PC-3 (cell line): ENCODE measurements at places on chromosomes 5 and 9. TPM values are rescaled to one million over a fixed set of nuclear protein-coding genes. Genes with fewer than 3 reads are reported as not detected.

Gene GNG10
- 27.1 and 50.7 TPM in 2 replicates for total RNA-seq

Gene PCSK5
- not detected in 2 replicates for total RNA-seq

DNA sequence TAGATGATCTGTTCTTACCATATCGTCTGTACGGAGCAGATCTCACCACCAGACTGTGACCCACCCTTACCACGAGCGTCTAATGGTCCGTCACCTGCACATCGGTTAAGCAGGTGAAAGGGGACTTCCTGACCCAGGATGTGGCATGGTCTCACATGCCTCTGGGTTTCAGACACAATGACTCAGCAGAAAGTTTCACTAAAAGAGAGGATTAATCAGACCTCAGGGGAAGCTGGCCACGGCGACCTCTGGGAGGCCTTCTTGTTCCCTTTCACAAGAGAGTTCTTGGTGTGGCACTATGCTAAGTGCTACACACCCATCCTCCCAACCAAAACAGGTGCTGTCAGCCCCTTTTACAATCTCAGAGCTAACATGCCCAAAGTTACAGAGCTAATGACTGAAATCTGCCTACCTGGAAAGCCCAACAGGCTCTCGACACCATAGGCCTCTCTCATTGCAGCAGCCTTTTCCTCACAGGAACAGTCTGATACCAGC lies 41.6 kb downstream of the ADAMTS12 start:
- peak; percentile 90 for DNase-seq
- H3K4me1 ChIP-seq, result peaks cover 24% of the 10 kb centered on the region
- no peaks in the 10 kb centered on the region for H3K36me3 ChIP-seq
- H3K27ac ChIP-seq, result peak overlapping the region; percentile 79
- H3K4me3 ChIP-seq, result 0 out of 2 replicates have a peak overlapping the region, but pooled peaks have one; percentile 1
- no peaks in the 10 kb centered on the region for H3K27me3 ChIP-seq

GRCh38 chr5:103804711-103805110 lies 242.1 kb upstream of the NUDT12 start:
- H3K4me1 ChIP-seq, result peaks cover 6% of the 10 kb centered on the region
- no peak overlapping the region for H3K4me3 ChIP-seq
- H3K27me3 ChIP-seq, result no peaks in the 10 kb centered on the region
- H3K36me3 ChIP-seq, result no peaks in the 10 kb centered on the region
- H3K27ac ChIP-seq, result no peak overlapping the region

Gene PCDHAC1
- total RNA-seq, result 4.8 and 6.2 TPM in 2 replicates

Gene PCDHB11
- 0.40 and 0.69 TPM in 2 replicates for total RNA-seq

GRCh38 chr5:10856683-10857337 lies 95.8 kb upstream of the DAP start:
- peaks cover 33% of the 10 kb centered on the region for H3K4me1 ChIP-seq
- peak; percentile 62 for DNase-seq
- no peaks in the 10 kb centered on the region for H3K27me3 ChIP-seq
- H3K27ac ChIP-seq, result no peak overlapping the region
- peak overlapping the region; percentile 40; the same call in 1 of the 2 replicates for H3K4me3 ChIP-seq

GRCh38 chr5:132262882-132263547 lies 5.5 kb downstream of the PDLIM4 start:
- H3K4me1 ChIP-seq, result peaks cover 74% of the 10 kb centered on the region
- no peak overlapping the region for H3K4me3 ChIP-seq
- peak overlapping the region; percentile 84 for H3K27ac ChIP-seq
- no peaks in the 10 kb centered on the region for H3K27me3 ChIP-seq

Gene PCDHA9
- total RNA-seq, result 0.22 and 0.35 TPM in 2 replicates

DNA sequence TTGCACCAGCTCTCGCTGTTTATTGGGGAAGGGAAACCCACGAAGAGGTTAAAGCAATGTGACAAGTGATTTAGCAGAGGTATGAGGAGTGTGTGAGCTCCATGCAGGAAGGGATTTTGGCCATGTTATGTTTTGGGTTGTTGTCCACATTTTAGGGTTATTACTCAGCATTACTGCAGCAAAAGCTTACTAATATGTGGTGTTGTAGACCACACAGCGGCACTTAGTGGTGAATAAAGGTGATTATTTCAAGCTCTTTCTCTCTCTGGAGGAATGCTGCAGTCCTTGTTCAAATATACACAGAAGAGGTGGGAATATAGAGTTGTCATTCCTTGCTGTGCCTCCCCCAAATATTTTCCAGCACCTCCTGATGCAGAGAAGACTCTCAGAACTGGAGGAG lies 29.7 kb upstream of the AKNA start:
- H3K27ac ChIP-seq, result no peak overlapping the region
- H3K4me1 ChIP-seq, result peaks cover 3% of the 10 kb centered on the region; the same call in 1 of the 2 replicates
- H3K36me3 ChIP-seq, result no peaks in the 10 kb centered on the region
- no peaks in the 10 kb centered on the region for H3K27me3 ChIP-seq

DNA sequence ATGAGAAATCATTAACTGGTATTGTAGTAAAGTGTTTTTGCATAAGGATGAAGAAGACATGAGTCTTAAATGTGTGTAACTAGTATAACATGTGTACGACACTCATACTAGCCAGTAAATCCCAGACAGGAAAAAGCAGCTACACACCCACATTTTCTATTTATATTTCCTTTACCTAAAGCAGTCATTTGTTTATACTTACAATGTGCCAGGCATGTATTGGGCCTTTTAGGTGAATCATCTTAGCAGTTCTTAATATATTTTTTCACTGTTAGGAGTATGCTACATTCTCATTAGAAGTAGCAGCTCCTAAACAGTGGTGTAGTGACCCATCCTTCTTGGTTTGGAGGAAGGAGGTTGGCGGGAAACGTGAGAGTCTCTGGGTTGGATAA lies 55.8 kb upstream of the TMC1 start:
- peaks cover 11% of the 10 kb centered on the region; the same call in 1 of the 2 replicates for H3K4me1 ChIP-seq
- no peaks in the 10 kb centered on the region for H3K27me3 ChIP-seq
- no peak for DNase-seq
- H3K4me3 ChIP-seq, result no peak overlapping the region
- no peak overlapping the region for H3K27ac ChIP-seq
- no peaks in the 10 kb centered on the region for H3K36me3 ChIP-seq

- peaks cover 7% of the 10 kb centered on the region; the same call in 1 of the 2 replicates for H3K4me1 ChIP-seq
- peak within 1 kb of the TSS; percentile 87 for H3K4me3 ChIP-seq
- DNase-seq, result peak; percentile 19
- no peaks in the 10 kb centered on the region for H3K36me3 ChIP-seq
- H3K27ac ChIP-seq, result no peak within 1 kb of the TSS
Measured at GRCh38 chr9:95516734-95517558, at the start of gene PTCH1. PTCH1 (minus strand) TSS chr9:95516971.

- H3K27ac ChIP-seq, result no peak overlapping the region
- DNase-seq, result no peak
- no peak overlapping the region for H3K4me3 ChIP-seq
Measured at GRCh38 chr5:14488709-14489108, 92.9 kb upstream of the OTULINL start.
